ENCODE measurements at places on chromosomes 12 and 14.

GRCh38 chr12:668090-668481 is 4.8 kb upstream of the NINJ2 start:
- no peak for DNase-seq

GRCh38 chr14:100827101-100828021 is 1.4 kb downstream of the MEG3 start:
- no peak for DNase-seq

DNA sequence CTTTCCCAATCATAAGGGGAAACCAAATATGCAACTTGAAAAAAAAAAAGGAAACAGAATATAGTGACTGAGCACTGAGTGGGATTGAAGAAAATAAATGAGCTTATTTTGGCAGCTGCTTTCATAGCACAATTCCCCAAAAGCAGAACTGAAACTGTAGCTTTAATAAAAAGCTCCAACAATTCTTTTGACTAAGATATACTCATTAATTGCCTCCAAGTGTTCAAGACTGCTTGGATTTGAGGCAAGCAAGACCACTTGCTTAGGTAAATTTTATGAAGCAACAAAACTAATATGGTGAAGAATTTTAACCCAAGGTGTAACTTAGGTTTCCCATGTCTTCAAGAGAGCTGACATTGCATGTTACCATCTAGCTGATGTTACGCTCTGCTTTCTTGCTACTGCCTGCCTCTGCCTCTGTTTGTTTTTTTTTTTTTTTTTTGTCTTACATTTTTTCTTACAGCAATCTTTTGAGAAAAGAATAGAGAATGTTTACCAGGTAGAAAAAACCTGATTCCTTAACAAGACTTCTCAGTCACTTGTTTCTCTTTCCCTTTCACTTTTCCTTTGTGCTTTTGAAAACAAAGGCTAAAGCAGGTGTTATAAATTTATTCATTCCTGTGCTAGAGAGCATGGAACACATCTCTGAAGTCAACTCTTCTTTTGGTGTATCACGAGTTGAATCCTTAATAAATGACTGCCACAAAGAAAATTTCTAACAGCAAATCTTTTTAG is 134.4 kb downstream of the BCAT1 start:
- DNase-seq = no peak

DNA sequence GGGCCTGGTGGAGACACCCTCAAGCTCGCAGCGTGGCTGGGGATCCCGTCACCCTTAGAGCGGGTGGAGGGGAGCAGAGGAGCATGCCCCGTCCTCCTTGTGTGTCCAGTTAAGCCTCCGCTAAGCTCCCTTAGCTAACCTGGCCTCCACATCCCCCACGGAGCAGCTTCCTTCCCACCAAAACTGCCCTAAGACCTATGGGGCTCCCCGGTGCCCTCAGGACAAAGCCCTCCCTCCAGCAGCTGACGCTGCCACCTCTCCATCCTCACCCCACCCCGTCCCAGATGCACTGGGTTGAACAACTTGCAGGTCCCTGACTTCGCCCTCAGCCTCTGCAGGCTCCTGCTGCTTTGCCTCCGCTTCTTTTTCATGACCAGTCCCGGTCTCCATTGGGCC is 4.0 kb downstream of the AHNAK2 start:
- DNase-seq = no peak

DNA sequence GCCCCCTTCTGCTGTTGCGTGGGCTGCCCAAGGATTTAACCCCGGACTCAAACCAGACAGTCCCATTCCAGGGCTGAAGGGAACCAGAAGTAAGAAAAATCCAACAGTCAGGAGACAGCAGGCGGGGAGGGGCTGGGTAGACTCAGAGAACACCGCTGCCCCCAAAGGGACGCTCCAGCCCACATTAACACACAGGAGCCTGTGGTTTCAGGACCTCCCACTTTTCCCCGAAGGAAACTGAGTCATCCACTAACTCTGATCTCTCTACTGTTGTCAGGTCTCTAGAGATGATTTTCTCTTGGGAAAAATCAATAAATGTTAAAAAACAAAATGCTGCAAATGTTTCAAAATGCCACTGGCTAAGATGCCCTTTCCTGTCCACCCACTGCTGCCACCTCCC is 41.6 kb downstream of the FBXO21 start:
- DNase-seq = no peak

- DNase-seq = no peak
Measured at GRCh38 chr14:100652744-100653143, 65.5 kb upstream of the BEGAIN start.

DNA sequence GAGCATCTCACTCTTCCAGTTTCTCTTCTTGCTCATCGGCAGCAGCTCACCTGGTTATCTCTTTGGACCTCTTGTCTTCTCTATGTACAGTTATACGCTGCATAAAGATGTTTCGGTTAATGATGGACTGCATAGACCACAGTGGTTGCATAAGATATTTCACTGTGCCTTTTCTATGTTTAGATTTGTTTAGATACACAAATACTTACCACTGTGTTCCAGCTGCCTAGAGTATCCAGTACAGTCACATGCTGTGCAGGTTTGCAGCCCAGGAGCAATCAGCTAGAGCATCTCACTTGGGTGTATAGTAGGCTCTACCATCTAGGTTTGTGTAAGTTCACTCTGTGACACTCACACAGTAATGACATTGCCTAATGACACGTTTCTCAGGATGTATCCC is 57.6 kb downstream of the FBXL14 start:
- DNase-seq = no peak

DNA sequence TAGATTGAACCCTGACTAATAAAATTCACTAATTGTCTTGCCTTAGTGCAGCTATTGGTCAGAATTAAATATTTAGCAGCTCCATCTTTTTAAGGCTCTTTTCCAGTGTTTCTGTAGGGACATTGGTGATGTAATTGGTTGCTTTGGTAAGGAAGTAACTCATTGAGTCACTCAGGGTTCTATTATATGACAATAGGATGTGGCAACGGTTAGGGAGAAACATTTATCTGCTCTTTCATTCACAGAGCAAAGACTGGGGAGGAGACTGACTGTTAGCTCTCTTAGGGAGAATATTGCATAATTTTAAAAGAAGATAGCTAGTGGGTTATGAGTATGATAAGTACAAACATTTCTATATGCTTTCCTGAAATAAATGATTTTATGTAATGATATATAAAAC is 616.5 kb downstream of the TRHDE start:
- DNase-seq = no peak

DNA sequence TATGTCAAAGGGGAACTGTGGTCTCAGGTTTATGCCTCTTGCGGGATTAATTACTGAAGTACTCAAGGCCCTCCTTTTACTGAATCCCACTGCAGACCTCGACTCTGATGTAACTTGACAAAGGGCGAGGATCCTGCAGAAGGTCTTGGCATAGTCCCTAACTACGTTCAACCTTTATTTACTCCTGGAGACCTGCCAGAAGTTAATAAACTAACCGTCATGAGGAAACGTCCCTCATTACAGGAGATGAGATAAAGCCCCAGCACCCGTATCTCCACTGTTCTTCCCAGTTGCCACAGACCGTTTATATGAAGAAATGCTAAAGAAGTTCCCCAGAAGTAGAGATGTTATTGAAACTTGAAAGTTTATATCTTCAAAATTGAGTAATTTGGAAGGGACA is 190.9 kb downstream of the ETV6 start:
- DNase-seq = no peak

- no peak for DNase-seq
Measured at GRCh38 chr14:96484399-96484798, 17.8 kb upstream of the PAPOLA start.

GRCh38 chr14:92990456-92991430 is 67.8 kb downstream of the CHGA start:
- no peak for DNase-seq

- no peak for DNase-seq
Measured at GRCh38 chr12:112664569-112664968, 127.0 kb upstream of the RPH3A start.

DNA sequence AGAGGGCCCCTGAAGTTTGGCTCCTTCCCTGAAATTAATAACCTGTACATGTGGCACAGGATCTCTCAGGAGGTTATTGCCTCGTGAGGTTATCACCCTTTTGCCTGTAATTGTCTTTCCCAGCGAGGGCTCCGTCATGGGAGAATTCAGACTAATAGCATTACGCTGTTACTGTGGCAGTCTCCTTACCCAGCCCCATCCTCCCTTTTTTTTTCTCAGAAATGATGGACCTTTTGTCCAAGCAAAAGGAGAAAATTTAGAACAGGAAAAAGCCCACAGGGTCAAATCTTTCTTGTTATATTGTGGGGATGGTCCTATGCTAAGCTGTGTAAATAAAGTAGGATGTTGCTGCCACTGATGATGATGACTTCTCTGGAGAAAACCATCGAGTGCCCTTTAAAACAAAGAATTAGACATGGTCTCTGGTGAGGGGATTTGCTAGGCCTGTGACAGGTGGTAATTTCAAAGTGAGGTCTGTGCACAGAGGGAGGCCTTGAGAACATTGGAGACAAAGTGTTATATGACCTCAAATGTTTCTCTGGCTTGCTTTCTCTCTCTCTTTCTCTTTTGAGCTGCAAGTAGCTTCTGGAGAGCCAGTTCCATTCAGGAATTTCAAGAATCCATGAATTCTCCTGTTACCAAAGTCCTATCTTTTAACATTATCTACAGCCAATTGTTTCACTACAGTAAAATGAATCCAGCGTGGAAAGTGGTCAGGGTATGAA is 357.2 kb downstream of the BMP4 start:
- no peak for DNase-seq

DNA sequence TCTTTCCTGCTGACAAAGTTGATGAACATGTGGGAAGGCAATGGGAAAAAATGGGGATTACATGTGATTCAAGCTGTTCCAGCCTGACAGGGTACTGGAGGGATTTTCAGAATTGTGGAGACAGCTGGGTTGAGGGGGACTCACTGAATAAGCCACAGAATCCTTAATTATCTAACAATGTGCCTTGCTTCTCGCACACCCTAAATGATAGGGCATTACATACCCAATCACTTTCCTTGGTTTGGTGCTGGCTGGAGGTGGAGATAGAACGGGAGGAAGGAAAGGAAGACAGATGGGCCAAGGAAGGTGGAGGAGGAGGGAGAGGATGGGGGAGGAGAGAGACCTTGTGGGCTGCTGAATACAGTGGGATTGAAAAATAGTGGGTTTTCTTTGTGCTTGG is 20.7 kb downstream of the PELI2 start:
- DNase-seq = no peak

DNA sequence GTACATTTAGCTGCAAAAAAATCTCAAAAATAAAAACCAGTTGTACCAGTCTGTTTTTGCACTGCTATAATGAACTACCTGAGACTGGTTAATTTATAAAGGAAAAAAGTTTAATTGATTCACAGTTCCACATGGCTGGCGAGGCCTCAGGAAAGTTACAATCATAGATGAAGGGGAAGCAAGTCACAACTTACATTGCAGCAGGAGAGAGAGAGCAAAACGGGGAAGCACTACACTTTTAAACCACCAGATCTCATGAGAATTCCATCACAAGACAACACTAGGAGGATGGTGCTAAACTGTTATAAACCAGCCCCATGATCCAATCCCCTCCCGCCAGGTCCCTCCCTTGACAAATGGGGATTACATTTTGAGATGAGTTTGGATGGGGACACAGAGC is 186.0 kb downstream of the TMTC3 start:
- DNase-seq = no peak

All from activated T-helper 1 cell treated with anti-CD3 and anti-CD28 coated beads, Interleukin-2, amount 50 U/mL, for 16 hours (primary cell).